ENCODE measurements at places on chromosomes 4 and X.

GRCh38 chr4:128796934-128797333 is 12.6 kb upstream of the JADE1 start:
- no peak for DNase-seq

DNA sequence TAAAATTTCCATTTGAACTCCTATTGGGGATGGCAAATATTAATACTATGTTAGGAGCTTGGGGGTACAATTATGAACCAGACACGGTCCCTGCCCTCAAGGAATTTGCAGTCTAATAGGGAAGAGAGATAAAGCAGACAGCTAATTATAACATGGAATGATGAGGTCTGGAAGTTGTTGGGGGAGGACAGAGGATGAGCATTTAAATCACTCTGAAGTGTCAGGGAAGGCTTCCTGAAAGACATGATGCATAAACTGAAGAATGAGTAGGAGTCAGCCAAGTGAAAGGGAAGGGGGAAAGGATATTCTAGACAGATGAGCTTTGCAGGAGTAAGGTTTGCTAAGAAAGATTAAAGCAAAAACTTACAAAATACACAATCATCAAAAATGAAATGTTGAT is 15.9 kb downstream of the PLAC1 start:
- no peak for DNase-seq

DNA sequence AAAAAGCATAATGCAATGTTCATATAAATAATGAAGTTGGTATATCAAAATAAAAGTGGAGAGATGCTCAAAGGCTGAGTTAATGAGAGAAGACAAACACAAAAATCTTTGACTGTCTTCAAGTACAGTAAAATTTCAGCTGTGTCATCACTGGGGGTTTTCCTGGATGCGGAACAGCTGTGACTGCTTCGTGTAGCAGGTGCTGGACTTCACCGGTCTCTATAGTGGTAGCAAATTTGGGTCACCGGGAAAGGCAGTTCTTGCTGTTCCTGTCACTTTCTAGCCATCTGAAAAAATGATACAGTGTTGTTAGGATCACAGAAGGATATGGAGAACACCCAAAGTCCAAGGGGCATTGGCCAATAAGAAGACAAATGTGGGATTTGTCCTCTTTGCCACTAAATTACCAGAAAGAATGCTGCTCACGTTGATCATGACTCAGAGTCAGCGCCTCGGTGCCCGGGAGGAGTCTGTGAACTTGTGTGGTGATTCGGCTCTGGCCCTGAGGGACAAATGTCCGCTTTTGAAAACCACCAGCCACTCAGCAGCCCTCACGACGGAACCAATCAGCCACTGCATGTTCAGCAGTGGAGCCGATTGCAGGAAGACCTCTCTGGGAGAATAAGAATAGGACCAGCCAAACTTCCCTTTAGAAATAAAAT is 230.1 kb upstream of the FAT1 start:
- no peak for DNase-seq

DNA sequence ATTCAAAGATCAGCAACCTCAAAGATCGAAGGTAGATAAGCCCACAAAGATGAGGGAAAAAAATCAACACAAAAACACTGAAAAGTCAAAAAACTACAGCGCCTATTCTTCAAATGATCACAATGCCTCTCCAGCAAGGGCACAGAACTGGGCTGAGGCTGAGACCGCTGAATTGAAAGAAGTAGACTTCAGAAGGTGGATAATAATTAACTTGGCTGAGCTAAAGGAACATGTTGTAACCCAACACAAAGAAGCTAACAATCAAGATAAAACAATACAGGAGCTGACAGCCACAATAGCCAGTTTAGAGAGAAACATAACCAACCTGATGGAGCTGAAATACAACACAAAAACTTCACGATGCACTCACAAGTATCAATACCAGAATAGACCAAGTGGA is 231.1 kb downstream of the STPG2 start:
- no peak for DNase-seq

DNA sequence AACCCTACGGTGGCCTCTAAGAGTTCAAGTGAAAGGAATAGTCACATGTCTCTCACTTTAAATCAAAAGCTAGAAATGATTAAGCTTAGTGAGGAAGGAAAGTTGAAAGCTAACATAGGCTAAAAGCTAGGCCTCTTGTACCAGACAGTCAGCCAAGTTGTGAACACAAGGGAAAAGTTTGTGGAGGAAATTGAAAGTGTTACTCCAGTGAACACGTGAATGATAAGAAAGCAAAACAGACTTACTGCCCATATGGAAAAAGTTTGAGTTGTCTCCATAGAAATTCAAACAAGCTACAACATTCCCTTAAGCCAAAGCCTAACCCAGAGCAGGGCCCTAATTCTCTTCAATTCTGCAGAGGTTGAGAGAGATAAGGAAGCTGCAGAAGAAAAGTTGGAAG is 51.5 kb upstream of the RAB9B start:
- DNase-seq, result no peak

GRCh38 chr4:145827885-145828284 is 110.7 kb downstream of the ZNF827 start:
- DNase-seq, result no peak
